ENCODE measurements at places on chromosomes 3 and 15.

DNA sequence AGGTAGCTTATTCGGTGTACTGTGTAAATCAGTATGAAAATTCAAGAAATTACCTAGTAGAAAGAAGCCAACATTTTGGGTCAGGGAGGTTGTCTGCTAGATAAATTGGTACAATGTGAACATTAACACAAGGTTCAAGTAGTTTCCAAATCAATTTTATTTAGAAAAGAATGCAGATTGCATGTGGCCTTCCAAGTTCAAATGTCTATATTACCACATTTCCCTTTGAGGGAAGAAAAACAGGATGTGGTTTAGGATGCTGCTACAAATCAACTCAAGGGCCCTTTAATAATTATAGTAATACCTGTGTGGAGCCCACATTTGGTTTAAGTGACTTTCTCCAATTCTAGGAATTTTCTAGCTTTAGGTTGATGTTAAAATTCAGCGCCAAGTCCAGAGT lies 57.5 kb downstream of the CADPS start:
- DNase-seq = no peak

DNA sequence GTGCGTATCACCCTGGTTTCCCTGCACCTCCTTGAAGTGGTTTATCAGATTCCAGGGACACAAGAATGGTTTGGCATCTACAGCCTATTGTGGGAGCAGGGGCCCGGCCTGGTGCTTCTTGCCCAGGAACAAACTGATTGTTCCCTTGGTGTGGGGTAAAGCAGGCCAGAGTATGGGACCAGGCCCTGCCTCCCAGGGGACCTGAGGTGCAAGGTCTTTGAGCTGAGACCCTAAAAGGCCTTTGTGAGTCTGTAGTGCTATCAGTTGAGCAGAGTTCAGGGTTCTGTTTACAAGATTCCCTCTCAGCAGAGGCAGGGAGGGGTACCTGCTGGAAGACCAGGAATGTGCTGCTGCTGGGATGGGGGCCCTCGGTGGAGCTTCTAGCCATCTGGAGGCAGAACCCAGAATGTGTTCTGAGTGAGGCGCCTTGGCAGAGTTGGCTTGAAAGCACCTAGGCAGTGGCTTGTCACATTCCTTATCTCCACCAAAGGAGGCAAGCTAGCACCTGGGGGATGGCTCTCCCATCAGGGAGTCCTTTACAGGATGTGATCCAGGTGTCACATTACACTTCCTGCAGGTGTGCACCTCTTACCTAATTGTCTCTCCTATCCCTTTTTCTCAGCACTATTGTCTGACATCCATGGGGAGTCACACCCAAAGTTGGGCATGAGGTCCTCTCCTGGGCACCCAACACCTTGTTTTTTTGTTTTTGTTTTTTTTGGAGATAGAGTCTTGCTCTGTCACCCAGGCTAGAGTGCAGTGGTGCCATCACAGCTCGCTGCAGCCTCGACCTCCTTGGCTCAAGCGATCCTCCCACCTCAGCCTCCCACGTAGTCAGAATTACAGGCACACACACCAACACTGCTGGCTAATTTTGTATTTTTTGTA lies 13.1 kb downstream of the FLNB start:
- DNase-seq = no peak

- DNase-seq = no peak
These were observed 71.3 kb upstream of the LRTM1 start for GRCh38 chr3:54999159-54999558.

DNA sequence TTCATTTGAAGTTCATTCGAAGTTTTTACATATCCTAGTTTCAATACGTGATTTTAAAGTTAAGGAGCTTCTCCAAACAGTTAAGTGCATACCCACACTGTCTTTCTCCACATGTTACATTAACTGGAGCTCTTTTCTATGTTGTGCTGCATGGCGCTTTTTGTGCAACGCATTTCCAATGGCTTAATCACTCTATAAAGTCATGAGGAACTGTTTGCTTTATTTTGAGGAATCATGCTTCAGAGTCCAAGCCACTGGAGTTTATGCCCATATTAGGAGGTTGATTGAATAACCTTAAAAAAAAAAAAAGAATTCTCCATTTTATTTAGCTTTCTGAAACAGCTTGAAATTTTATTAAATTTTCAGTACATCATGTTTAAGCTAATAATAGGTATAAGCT lies 109.4 kb upstream of the MBNL1 start:
- no peak for DNase-seq

DNA sequence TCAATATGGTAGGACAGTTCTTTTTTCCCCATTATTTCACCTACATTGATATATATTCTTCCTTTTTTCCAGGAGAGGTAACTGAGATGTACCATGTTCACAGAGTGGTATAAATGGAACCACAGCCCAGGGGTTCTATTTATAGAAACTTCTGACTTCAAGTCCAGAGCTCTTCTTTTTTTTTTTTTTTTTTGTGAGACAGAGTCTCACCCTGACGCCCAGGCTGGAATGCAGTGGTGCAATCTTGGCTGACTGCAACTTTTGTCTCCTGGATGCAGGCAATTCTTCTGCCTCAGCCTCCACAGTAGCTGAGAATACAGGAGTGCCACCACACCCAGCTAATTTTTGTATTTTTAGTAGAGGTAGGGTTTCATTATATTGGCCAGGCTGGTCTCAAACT lies 267.1 kb upstream of the TPRG1 start:
- DNase-seq = no peak

GRCh38 chr3:78004571-78004970 lies 964.7 kb downstream of the ROBO2 start:
- DNase-seq = no peak

- DNase-seq = no peak
These were observed 20.7 kb downstream of the IGSF11 start for GRCh38 chr3:119013951-119014350.

DNA sequence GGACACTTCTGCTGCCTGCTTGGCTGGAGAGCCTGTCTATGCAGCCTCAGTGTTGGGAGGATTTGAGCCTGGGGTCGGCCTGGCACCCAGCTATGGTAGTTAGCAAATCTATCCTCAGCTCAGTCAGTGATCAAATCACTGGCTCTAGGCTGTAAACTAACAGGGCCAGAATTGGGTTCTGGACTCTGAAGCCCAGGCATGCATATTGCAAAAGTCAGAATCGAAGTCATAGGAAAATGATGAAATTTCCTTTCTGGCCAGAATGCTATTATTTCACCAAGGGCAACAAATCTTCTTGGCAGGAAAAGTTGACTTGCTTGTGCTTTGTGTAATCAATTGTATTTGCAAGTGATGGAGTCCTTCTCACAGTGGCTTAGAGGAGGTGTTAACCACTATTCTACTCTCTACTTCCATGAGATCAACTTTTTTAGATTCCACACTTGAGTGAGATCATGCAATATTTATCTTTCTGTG lies 482.6 kb upstream of the TPRG1 start:
- DNase-seq = no peak

GRCh38 chr3:177473184-177473583 lies 275.9 kb upstream of the TBL1XR1 start:
- DNase-seq = no peak

GRCh38 chr15:20295238-20295811 lies 246.3 kb downstream of the GOLGA6L6 start:
- no peak for DNase-seq

DNA sequence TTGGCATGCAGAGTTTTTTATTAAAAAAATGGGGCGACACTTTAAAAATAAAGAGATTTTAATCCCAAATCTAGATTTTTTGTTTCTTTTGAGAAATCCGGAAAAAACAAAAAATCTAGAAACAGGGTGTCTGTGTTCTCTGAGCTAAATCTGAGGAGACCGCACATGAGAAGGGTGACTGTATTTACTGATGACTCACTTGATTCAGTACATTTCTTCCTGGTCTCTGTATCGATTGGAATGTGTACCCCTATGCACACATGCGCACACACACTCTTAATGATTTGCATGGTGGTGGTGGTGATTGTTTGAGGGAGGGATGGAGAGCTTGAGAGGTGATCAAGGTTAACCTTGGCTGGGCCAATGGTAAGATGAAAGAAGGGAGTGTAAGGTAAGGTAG lies 443.1 kb upstream of the THRB start:
- no peak for DNase-seq

- DNase-seq = no peak
These were observed 31.1 kb upstream of the SLC24A5 start for GRCh38 chr15:48089702-48090101.

DNA sequence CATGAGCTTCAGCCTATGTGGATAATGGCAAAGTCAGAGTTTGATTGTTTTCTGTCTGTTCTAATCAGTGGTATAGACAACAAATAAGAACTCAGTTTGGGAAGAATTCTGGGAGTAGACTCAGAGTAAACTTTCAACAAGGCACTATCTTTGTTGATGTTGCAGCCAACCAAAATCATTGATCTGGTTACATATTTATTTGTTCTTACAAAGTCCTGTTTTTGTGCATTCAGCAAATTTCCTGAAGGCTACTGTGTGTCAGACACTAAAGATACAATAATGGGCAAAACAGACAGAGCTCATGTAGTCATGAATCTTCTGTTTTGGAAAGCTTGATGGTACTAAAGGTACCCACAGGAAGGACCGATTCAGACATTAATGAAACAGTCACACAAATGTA lies 55.0 kb downstream of the GRM7 start:
- DNase-seq = no peak

GRCh38 chr15:89469426-89470096 lies 26.8 kb downstream of the RHCG start:
- no peak for DNase-seq

- DNase-seq = peak; percentile 56
These were observed 33.5 kb downstream of the CCDC13 start for GRCh38 chr3:42739401-42740158.
